Nucleus accumbens (tissue), 56 donors: ENCODE measurements at places on chromosomes 16 and 17.

DNA sequence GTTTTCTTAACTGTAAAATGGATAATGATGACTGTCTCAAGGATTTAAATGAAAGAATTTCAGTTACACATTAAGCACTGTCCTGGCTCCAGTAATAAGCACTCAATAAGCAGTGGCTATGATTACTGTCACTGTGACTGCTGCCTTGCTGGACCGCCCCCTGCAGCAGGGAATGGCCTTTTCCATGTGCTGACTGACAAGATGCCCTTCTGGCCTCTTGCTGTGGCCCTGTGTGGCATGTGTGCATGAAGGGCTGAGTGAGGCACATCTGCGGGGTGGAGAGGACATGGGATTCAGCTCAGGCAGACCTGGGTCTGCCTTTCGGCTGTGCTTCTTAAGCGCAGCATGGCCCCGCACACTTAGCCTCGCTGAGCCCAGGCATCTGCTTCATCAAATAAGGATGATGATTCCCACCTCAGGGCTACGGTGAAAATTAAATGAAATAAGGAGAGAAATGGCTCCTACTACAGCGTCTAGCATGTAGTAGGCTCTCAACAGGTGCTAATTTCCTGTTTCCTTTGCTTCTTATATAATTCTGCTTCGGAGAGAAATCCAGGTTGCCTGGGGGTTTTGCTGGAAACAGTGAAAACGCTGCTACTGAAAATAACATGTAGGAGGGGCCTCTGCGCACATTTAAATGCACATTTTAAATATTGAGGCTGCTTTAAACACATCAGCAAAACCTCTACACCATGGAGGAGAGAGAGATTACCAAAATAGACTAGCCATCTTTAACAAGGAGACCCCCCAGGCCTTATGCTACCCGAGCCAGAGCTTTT lies 183.9 kb downstream of the PARN start:
- DNase-seq: no peak

DNA sequence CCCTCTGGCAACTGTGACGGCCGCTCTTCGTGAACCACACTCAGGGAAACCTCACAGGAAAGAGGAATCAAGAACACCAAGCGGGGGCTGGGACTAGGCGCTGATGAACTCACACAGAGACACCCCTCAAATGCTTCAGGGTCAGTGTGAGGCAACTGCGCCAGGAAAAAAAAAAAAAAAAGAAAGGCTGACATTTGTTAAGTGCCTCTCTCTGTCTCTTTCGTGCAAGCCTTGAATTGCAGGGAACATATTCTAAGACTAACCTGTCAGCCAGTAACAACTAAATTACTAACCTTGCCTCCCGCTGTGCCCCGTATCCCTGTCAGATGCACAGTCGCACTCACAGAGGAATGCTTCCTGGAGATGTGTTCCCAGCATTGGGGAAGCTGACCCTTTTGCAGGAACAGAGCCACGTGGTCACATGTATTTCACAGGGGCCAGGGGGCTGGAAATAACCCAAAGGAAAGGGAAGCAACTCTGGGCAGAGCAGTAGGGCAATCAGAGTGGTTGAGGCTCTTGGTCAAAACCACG lies 247.8 kb downstream of the XYLT1 start:
- no peak for DNase-seq

DNA sequence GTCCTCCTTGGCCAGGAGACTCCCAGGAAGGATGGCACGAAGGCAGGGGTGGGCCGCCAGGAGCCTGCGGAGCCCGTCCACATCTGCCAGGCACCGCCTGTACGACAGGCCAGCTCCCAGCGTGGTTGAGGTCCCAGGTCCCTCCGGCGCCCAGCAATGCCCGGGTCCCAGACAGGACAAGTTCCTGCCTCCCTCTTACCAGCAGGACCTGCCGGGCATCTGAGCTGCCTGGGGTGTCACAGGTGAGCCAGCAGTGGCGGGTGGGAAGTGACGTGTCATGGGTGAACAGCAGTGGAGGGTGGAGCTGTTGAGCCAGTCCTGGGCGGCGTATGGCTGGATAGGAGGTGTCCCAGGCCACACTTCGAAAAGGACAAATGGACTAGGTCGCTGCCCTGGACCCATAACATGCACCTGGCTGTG lies 15.7 kb upstream of the BAHCC1 start:
- no peak for DNase-seq

- no peak for DNase-seq
These were observed 13.6 kb downstream of the ZFHX3 start for GRCh38 chr16:73034374-73034773.

DNA sequence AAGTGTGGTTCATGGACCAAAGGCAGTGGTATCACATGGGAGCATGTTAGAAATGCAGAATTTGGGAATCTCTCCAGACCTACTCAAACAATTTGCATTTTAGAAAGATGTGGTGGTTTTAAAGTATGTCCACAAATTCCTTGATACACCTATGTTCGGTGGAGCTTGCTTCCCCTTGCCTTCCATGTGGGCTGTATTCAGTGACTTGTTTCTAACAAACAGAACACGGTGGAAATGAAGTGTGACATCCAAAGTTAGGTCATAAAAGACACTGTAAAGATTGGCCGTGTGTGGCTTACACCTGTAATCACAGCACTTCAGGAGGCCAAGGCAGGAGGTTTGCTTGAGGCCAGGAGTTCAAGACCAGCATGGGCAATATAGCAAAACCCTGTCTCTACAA lies 16.7 kb downstream of the COQ7 start:
- DNase-seq: no peak

- DNase-seq: no peak
These were observed 82.3 kb downstream of the GNAO1 start for GRCh38 chr16:56273615-56274014.

DNA sequence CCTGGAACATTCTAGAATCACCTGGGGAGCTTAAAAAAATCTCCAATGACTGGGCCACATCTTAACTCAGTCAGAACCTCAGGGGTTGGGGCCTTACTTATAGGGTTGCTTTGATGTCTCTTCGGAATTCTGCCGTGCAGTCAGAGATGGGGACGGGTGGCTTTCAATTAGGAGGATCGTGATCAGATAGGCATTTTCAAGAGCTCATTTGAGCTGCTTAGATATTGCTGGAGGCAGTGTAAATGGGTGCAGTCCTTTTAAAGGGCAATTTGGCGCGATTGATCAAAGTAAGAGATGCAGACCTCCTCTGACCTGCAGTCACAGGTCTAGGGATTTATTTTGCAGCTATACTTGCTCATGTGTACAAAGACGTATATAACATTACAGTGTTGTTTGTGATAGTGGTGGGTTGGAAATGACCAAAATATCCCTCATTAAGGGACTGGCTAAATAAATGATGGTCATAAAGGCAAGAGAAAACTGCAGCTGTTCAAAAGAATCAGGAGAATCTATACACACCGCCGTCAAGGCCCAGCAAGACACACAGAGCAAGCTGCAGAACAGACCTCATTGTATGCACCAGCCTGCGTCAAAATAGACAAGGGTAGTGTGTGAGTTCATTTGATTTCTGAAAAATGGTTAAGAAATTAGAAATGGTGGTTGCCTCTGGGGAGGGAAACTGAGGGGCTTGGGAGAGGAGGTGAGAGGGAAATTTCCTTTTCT lies 6.3 kb upstream of the KCNG4 start:
- no peak for DNase-seq

GRCh38 chr17:37713624-37714023 lies 31.2 kb downstream of the HNF1B start:
- no peak for DNase-seq

- peak; percentile 74 for DNase-seq
These were observed 3.2 kb upstream of the DBNDD1 start for GRCh38 chr16:90022209-90023077.

GRCh38 chr16:55561319-55561848 lies 5.1 kb upstream of the CAPNS2 start:
- no peak for DNase-seq

GRCh38 chr17:50317121-50317520 lies 28.8 kb upstream of the XYLT2 start:
- DNase-seq: no peak

- DNase-seq: no peak
These were observed 121.9 kb upstream of the GSE1 start for GRCh38 chr16:85491058-85491771.

GRCh38 chr16:78443542-78444364 lies 344.3 kb downstream of the WWOX start:
- DNase-seq: no peak

DNA sequence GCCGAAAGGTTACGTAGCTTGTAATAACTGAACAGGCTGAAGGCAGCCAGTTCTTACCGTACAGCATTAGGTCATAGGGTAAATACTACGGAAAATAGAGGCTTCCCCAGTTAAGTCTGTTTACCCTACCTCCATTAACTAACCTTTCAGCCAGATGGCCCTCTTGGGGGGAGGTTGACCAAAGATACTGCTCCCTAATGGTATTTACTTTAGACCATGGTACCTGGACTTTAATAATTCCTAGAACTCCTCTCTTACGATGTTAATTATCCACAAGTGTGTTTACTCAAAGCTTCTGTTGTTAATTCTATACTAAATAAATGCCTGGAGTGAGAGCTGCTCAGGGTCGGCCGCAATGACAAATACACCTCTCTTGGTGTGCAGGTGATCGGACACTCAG lies 9.8 kb upstream of the ADAT1 start:
- DNase-seq: no peak

- no peak for DNase-seq
These were observed 36.0 kb downstream of the SOCS3 start for GRCh38 chr17:78323826-78324390.

- DNase-seq: no peak
These were observed 56.1 kb downstream of the CRISPLD2 start for GRCh38 chr16:84875846-84876245.

GRCh38 chr17:14033166-14033565 lies 36.1 kb upstream of the COX10 start:
- no peak for DNase-seq

GRCh38 chr17:65947831-65948230 lies 244.1 kb downstream of the CEP112 start:
- DNase-seq: no peak

GRCh38 chr16:89201439-89202377 lies 1.4 kb upstream of the SLC22A31 start:
- DNase-seq: peak; percentile 45

DNA sequence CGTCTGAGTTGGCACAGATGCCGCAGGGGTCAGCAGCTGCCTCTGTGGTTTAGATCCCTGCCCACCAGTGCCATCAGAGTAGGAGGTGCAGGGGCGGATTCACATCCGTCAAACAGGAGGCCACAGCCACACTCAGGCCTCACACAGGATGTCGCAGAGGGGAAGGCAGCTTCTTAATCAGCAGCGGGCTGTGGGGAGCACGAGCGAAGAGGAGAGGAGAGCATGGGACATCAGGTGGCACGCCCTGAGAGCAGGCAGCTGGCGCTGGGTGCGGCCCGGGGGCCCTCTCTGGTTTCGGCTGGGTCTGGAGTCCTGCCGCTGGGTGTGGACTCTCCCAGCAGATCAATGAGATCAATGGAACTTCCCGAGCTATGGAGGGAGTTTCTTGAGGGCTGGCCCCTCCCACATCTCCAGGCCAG lies 9.6 kb downstream of the LLGL2 start:
- DNase-seq: no peak

GRCh38 chr16:17757808-17758207 lies 287.0 kb upstream of the XYLT1 start:
- DNase-seq: no peak

GRCh38 chr16:19555938-19556771 lies 652 bp downstream of the VPS35L start:
- DNase-seq: no peak

GRCh38 chr16:745739-746138 lies 4.9 kb upstream of the CIAO3 start:
- no peak for DNase-seq

DNA sequence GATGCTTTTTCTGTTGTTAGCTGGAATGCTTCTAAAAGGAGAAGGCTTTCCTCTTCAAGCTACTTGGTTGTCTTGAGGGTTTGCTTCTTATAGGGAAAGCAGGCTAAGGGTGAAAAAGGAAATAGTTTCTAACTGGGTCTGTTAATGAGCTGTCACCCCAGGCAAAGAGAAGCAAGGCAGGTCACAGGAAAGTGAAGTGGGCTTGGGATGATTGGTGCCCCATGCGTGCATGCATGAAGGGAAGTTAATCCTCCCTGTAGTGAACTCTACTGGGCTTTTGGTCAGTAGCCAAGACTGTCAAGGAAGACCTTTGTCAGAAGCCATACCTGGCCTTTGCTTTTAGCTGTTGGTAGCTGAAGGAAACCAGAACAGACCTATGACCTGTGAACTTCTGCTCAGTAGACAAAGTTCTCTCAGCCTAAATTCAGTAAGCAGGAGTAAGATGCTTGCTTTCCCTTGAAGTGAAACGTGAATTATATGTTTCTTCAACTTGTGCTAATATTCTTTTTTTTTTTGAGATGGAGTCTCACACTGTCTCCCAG lies 16.5 kb downstream of the TENT4B start:
- no peak for DNase-seq

DNA sequence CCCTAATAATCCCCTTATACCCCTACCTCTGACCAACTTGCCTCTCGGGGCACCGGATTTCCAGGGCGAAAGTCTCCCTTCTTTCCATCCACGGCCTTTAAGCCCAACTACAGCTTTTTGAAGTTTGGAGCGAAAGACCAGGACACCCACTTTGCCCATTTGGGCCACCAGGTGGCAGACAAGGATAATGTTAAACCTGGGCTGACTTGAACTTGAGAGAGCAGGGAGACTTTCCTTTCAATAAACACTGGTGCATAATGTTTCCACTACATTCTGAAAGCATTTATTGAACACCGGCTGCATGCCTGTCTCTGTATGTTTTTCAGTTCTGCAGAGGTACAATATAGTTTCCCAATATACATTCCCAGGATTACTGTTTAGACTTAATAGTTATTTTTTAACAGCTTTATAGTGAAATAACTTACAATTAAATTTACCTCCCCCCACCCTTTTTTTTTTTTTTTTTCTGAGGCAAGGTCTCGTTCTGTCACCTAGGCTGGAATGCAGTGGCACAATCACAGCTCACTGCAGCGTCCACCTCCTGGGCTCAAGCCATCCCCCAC lies 6.9 kb upstream of the CES3 start:
- DNase-seq: peak; percentile 20

- DNase-seq: peak; percentile 73
These were observed 1.1 kb downstream of the GLIS2 start for GRCh38 chr16:4316864-4317531.

- no peak for DNase-seq
These were observed 51.5 kb downstream of the B9D1 start for GRCh38 chr17:19311016-19311415.

GRCh38 chr17:46742565-46743270 lies 75.8 kb downstream of the WNT3 start:
- DNase-seq: no peak

DNA sequence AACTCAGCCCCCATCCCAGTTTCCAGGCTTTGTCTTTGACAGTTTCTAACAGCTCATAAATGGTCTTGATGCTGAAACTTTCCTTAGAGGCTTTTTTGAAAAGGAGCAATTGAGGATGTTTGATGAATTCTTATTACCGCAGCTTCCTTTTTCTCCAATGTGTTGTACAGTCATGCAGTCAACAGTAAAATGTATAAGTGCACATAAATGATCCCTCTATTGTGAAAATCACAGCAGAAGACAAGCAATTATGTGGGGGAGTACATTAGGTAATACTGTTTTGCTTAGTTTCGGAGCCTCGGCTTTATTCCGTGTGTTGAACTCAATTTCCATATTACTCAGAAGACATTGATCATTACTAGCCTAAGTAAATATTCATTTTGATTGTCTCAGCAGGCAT lies 673.7 kb downstream of the CDH8 start:
- DNase-seq: no peak

GRCh38 chr17:70787721-70788300 lies 618.5 kb downstream of the KCNJ2 start:
- no peak for DNase-seq
